ENCODE measurements at places on chromosomes 6 and 20. TPM values are rescaled to one million over a fixed set of nuclear protein-coding genes. Genes with fewer than 3 reads are reported as not detected.

CITED2 gene
- 78.3 TPM for total RNA-seq

FRMD1 gene
- not detected for total RNA-seq

WFDC12 gene
- total RNA-seq = 0.64 TPM

ADAM33 gene
- 27.7 TPM for total RNA-seq

BPIFB1 gene
- not detected for total RNA-seq

GRCh38 chr6:73340048-73340447 lies 14.0 kb downstream of the DPPA5 start:
- H3K27ac ChIP-seq = no peak overlapping the region
- no peaks in the 10 kb centered on the region for H3K27me3 ChIP-seq
- H3K4me3 ChIP-seq = no peak overlapping the region
- no peaks in the 10 kb centered on the region for H3K4me1 ChIP-seq
- no peak for DNase-seq

DNA sequence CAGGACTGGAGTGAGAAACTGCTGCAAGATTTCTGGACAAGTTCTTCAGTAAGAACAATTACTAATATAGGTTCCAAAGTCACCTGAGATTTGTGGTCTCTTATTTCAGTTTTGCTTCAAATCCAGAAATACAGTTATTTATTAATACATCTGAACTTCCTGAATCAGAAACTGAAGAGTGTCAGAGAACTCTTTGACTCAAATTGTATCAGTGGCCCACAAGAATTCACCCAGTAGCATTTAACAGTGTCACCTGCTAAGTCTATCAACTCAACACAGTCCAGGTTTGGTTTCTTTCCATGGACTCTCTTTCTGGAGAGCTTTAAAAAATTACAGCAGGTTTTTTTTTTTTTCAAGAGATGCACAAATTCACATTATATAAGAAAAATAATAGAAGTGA lies 18.8 kb upstream of the NHSL1 start:
- no peak overlapping the region for H3K4me3 ChIP-seq
- H3K27me3 ChIP-seq = no peaks in the 10 kb centered on the region
- DNase-seq = no peak

- DNase-seq = no peak
- H3K27me3 ChIP-seq = no peaks in the 10 kb centered on the region
- H3K27ac ChIP-seq = no peak overlapping the region
- no peaks in the 10 kb centered on the region for H3K4me1 ChIP-seq
These were observed 669.2 kb downstream of the PRKN start for GRCh38 chr6:162058281-162058875.

GRCh38 chr6:80129485-80129884 lies 23.0 kb downstream of the BCKDHB start:
- H3K27me3 ChIP-seq = no peaks in the 10 kb centered on the region
- DNase-seq = no peak
- no peaks in the 10 kb centered on the region for H3K4me1 ChIP-seq
- H3K36me3 ChIP-seq = no peaks in the 10 kb centered on the region

- no peaks in the 10 kb centered on the region for H3K36me3 ChIP-seq
- no peak overlapping the region for H3K4me3 ChIP-seq
- no peak overlapping the region for H3K27ac ChIP-seq
- no peak for DNase-seq
- H3K4me1 ChIP-seq = peaks cover 29% of the 10 kb centered on the region
These were observed 35.9 kb downstream of the ZC3H12D start for GRCh38 chr6:149448821-149449453.

GRCh38 chr6:130105996-130106704 lies 87.8 kb downstream of the L3MBTL3 start:
- no peaks in the 10 kb centered on the region for H3K27me3 ChIP-seq
- no peak for DNase-seq
- no peak overlapping the region for H3K4me3 ChIP-seq
- no peaks in the 10 kb centered on the region for H3K4me1 ChIP-seq
- H3K27ac ChIP-seq = no peak overlapping the region

GRCh38 chr6:52976149-52976548 lies 18.9 kb downstream of the GSTA4 start:
- no peaks in the 10 kb centered on the region for H3K27me3 ChIP-seq
- H3K4me3 ChIP-seq = no peak overlapping the region
- H3K4me1 ChIP-seq = no peaks in the 10 kb centered on the region
- no peak for DNase-seq
- no peak overlapping the region for H3K27ac ChIP-seq
- no peaks in the 10 kb centered on the region for H3K36me3 ChIP-seq

GRCh38 chr20:13457487-13457886 lies 181.2 kb downstream of the TASP1 start:
- H3K27me3 ChIP-seq = no peaks in the 10 kb centered on the region
- H3K4me3 ChIP-seq = no peak overlapping the region
- H3K36me3 ChIP-seq = no peaks in the 10 kb centered on the region

GRCh38 chr20:59676126-59676850 lies 71.9 kb downstream of the PHACTR3 start:
- no peaks in the 10 kb centered on the region for H3K4me1 ChIP-seq
- no peaks in the 10 kb centered on the region for H3K27me3 ChIP-seq
- no peak overlapping the region for H3K4me3 ChIP-seq
- DNase-seq = no peak
- H3K27ac ChIP-seq = no peak overlapping the region

- no peak for DNase-seq
- no peaks in the 10 kb centered on the region for H3K4me1 ChIP-seq
- no peaks in the 10 kb centered on the region for H3K36me3 ChIP-seq
These were observed 5.3 kb upstream of the EPPIN start for GRCh38 chr20:45552456-45552855.

DNA sequence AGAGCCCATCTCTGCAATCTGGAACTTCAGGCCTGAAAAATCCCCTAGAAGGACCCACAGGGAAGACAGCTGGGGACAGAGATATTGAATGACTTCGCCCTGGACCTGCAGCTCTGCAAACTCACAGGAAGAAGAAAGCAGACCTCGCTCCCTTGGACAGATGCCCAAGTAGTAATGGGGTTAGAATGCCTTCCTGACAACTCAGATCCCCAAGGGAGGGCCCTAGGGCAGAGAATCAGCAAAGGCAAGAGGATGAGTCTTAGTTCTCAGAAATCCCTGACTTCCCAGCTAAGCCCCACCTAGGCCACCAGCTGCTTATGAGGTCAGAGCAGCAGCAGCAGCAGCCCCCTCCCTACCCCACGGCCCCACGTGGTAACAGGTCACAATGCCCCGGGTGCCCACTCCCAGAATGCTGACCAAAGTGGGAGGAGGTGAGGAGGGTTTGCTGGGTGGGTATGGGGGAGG lies at the start of gene C20orf141:
TSS of gene C20orf141 (plus strand) at position 401 of the 465 bp plus-strand sequence. CDS start 198 bp downstream, outside the sequence.
- no peak for DNase-seq
- no peaks in the 10 kb centered on the region for H3K27me3 ChIP-seq
- peaks cover 8% of the 10 kb centered on the region for H3K4me1 ChIP-seq
- H3K4me3 ChIP-seq = no peak within 1 kb of the TSS

DNA sequence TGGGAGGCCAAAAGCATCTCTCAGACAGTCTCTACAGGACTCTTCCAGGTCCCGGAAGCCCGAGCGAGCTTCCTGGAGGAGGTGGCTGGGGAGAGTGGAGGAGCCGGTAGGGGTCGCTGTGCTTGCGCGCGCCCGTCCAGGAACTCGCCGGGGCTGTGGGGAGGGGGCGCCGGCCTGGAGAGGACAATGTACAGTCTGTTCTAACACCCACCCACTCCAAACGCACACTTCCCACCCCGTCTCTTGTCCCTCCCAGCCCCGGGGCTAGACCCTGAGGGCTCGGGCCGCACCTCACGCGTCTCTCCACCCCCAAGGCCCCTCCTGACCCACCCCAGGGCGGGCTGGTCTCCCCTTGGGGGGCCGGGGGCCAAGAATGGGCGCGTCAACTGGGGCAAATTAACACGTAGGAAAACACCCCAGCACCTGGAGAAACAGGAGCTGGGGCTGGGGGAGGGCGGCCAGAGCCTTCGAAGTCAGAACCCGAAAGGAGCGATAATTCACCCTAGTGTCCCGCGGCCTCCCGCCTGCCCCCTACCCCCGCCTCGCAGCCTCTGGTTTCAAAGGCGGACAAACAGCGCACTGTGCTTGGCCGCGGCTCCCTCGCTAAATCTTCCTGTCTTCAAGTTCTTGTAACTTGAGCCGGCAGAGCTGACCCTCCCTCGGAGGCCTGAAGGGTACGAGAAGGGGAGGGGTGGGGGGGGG lies 103.2 kb upstream of the FOXP4 start:
- no peak for DNase-seq
- H3K27me3 ChIP-seq = peaks cover 8% of the 10 kb centered on the region
- H3K4me3 ChIP-seq = no peak overlapping the region
- peaks cover 3% of the 10 kb centered on the region for H3K4me1 ChIP-seq

GRCh38 chr20:24379484-24379927 lies 89.9 kb upstream of the SYNDIG1 start:
- no peaks in the 10 kb centered on the region for H3K27me3 ChIP-seq
- H3K36me3 ChIP-seq = no peaks in the 10 kb centered on the region
- H3K4me1 ChIP-seq = no peaks in the 10 kb centered on the region
- H3K4me3 ChIP-seq = no peak overlapping the region
- DNase-seq = no peak

DNA sequence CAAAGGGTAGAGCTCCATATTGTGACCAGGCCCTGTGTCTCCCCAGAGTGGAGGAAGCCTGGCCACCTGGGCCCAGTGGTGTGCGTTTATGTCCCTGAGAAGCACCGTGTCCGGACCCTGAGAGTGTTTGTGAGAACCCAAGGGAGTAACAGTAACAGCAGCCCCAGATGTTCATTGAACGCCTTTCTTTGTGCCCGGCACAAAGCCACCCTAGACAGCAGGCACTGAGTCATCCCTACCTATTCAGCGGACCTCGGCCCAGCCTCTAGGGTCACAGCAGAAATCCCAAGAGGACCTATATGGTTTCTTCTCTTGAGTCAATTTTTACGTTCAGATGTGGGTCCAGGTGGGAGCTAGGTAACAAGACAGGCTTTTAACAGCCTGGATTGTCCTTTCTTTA lies 24.5 kb downstream of the BCAS4 start:
- no peak overlapping the region for H3K4me3 ChIP-seq
- H3K27me3 ChIP-seq = no peaks in the 10 kb centered on the region
- no peak for DNase-seq
- no peak overlapping the region for H3K27ac ChIP-seq
- H3K4me1 ChIP-seq = no peaks in the 10 kb centered on the region
- no peaks in the 10 kb centered on the region for H3K36me3 ChIP-seq

DNA sequence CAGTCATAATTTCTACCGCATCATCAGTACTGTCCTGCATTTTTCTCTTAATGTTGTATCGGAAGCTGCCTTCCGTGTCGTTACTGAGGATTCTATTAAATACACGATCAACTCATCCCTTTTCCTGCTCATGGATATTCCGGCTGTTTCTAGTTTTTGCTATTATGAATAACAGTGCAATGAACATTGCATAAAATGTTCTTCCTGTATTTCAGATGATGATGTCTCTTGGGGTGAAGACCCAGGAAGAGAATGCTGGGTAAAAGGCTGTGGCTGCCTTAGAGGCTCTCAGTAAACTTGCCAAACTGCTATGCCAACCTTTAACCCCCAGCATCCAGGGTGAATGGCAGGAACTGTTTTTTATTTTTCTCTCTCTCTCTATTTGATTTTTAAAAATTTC lies 24.1 kb upstream of the EPB41L1 start:
- no peak overlapping the region for H3K4me3 ChIP-seq
- H3K36me3 ChIP-seq = peaks cover 46% of the 10 kb centered on the region
- H3K27me3 ChIP-seq = no peaks in the 10 kb centered on the region
- peaks cover 7% of the 10 kb centered on the region for H3K4me1 ChIP-seq
- H3K27ac ChIP-seq = no peak overlapping the region
- DNase-seq = no peak

DNA sequence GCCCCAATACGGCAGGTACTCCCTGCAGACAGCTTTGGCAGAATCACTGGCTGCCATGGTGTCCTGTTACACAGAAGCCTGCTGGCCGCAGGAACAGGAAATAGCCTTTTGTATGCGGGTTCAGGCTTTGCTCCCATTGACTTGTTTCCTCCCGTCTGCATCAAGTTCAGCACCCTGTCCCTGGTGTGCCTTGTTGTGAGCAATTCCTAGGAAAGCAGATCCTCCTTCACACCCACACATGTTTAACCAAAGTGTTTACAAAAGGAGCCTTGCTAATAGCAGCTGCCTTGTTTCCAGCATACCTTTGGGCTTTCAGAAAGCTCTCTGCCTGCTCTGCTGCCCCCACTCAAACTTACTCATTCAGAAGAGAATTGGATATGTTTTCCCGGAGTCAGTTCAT lies 127.2 kb upstream of the SUPT3H start:
- no peaks in the 10 kb centered on the region for H3K36me3 ChIP-seq
- DNase-seq = no peak
- H3K4me1 ChIP-seq = no peaks in the 10 kb centered on the region
- H3K27ac ChIP-seq = no peak overlapping the region

GRCh38 chr6:3546121-3546520 lies 89.3 kb upstream of the SLC22A23 start:
- no peaks in the 10 kb centered on the region for H3K36me3 ChIP-seq
- H3K4me1 ChIP-seq = peaks cover 13% of the 10 kb centered on the region
- no peak overlapping the region for H3K4me3 ChIP-seq
- no peak overlapping the region for H3K27ac ChIP-seq

DNA sequence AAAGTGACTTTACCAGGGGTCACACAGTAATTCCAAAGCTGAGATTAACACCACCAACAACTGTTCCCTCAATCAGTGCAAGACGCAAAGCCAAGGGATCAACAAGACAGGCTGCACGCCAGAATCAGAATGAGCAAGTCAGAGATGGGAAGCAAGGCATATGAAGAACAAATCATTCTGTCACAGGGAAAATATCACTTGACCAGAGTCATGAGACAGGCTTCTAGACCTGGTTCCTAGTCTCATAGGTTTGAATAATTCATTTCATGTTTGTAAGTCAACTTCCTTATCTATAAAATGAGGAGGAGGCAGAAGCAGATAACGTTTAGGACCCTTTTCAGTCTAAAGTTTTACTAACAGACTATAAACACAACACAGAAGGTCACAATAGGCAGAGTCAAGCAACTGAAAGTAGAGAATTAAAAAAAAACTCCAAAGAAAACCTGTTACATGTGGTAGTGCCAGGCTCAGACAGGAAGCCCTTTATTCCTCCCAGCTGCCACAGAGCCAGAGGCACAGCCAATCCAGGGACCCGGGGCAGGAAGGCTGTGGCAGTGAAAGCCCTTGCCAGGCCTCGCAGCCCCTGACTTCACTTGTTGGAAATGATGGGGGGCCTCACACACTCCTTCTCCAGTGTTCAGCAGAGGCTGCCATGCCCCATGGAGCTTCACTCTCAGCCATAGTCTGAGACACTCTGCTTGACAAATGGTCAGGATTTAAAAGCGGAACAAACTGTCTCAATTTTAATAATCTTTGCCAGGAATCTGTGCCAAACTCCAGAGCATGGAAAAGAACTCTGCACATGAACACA lies 29.2 kb upstream of the DST start:
- H3K4me3 ChIP-seq = no peak overlapping the region
- H3K4me1 ChIP-seq = peaks cover 57% of the 10 kb centered on the region
- H3K36me3 ChIP-seq = no peaks in the 10 kb centered on the region
- no peak for DNase-seq
- no peaks in the 10 kb centered on the region for H3K27me3 ChIP-seq

Measured in esophagus squamous epithelium (tissue), 5 donors.